ENCODE measurements at places on chromosomes 13 and 19. TPM values are rescaled to one million over a fixed set of nuclear protein-coding genes. Genes with fewer than 3 reads are reported as not detected.
A peak's percentile ranks its signal among the peaks of the same experiment; 100 is the strongest.

- no peak for DNase-seq
These were observed 3.3 kb upstream of the OPA3 start for GRCh38 chr19:45587873-45588272.

The PEPD gene
- 76.3 TPM for total RNA-seq

DNA sequence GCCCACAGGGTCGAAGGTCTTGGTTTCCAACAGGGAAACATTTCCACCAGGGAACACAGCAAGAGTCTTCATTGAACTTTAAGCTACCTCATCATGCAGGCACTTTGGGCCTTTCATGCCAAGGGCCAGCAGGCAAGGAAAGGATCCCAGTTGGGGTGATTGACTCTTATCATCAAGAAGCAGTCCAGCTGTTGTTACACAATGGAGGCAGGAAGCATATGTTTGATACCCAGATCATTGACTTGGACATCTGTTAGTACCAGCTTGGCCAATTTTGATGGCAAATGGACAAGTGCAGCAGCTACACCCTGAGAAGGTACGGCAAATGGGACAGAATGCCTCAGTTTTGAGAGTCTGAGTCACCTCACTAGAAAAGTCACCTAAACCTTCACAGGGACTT, 10.9 kb upstream of the RCBTB1 start:
- DNase-seq = no peak

- no peak for DNase-seq
These were observed 22.7 kb upstream of the TMEM255B start for GRCh38 chr13:113736258-113736731.

The CCL25 gene
- total RNA-seq = not detected

DNA sequence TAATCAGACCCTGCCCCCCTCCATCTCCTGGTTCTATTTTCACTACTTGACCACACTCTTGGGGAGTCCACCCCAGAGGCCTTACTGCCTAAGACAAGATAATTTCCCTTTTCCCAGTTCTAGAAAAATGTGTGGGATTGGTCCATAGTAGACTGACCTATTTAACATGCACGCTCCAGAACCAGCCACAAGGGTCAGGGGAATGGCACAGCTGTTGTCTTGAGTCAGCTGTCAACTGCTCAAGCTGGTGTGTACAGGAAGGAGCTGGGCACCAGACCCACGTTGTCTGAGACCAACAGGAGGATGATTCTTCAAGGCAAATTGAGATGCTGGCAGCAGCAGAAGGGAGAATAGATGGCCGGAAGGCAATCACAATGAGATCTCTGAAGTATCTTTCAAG, 280.5 kb downstream of the UQCRFS1 start:
- no peak for DNase-seq

DNA sequence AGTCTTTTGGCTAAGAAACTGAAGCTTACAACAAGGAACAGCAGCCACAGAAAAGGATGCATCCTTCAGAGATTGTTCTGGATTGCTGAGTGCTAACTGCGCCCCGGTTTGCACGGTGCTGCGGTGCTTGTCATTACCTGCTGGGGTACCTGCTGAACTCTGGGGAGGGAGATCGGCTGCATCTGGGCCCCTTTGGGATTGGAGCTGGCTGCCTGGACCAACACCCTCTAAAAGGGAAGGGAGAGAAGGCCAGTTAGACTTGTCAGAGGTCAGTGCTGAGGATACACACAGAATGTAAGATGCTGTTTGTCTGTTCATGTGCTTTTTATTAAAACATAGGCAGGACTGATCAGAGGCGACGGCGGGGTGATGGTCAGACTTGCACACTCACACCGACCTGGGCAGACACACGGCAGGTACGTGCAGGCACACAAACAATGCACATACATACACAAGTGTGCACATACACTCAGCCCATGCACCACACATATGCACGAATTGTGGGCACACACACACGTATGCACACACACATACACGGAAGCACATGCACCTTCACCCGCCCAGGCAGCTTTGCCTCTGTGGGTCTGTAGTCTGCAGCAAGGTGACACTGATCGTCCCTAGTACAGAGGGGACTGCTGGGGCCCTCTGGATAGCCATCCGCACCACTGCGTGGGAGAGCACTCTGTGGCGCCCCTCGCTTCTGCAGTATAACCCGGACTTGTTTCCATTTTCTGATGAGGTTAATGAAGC, 66.1 kb downstream of the RFX2 start:
- peak; percentile 78 for DNase-seq

DNA sequence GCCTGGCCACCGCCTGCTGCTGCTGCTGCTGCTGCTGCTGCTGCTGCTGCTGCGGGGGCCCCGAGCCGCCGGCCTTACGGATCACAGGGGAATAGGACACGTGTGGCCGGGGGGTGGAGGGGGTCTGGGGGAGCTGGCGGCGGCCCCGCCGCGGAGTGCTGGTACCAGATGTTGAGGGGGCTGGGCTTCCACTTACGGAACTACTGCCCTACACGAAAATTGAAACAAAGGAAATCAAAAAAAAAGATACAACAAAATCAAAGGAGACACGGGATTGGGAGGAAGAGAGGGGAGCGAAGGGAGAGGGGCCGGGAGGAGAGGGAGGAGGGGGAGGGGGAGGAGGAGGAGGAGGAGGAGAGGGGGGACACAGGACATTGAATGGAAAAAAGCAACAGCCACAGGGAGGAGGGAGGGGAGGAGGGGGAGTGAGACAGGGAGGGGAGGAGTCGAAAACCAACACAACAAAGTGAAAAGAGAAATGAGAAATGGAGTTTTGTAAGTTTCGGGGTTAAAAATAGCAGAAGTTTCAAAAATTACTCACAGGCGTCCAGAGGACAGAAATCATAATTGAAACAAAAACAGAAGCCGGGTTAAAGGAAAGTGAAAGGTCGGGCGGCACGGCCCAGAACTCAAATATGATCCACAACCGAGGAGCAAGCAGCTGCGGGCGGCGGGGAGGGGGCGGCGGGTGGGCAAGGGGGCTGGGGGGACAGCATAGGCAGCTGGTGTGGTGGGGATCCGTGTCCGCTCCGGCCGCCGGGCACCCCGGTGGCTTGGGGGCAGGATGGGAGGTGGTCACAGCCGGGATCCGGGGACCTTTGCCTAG, 57.8 kb downstream of the IER2 start:
- DNase-seq = no peak

DNA sequence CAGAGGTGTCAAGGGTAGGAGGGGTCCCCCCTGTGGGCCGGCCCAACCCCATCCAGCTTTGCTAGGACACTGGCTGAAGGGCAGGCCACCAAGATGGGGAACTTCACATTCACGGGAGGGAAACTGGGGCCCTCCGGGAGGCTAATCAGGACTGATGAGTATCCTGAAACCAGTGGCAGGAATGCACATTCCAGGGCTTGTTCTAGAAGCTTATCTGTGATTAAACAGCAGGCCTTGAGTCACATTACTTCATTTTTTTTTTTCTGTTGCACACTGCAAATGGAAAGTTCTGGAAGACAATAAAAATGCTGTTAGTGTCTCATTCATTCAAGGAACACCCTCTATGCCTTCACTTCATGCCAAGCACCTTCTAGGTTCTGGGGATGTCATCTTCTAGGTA, 15.5 kb upstream of the SIGLEC11 start:
- no peak for DNase-seq

DNA sequence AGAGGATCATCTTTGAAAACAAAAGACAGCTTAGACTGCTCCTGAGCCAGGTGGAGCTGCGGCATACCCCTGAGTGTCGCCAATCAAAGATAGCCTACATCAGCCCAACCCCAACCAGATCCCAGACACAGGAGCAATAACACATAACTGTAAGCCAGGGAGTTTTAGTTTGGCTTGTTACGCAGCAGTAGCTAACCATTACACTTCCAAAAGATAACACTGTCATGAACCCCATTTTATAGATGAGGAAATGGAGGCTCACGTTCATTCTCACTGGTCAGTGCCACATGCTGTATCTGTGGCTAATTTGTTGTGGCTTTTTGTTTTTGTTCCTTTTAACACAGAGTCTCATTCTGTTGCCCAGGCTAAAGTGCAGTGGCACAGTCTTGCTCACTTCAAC, 47.3 kb downstream of the TINCR start:
- DNase-seq = no peak

The TEKTIP1 gene
- not detected for total RNA-seq

- DNase-seq = no peak
These were observed 4.3 kb downstream of the DOT1L start for GRCh38 chr19:2167896-2168618.

The FBL gene
- total RNA-seq = 90.6 TPM

- no peak for DNase-seq
These were observed 193.5 kb upstream of the NBEA start for GRCh38 chr13:34748596-34748995.

DNA sequence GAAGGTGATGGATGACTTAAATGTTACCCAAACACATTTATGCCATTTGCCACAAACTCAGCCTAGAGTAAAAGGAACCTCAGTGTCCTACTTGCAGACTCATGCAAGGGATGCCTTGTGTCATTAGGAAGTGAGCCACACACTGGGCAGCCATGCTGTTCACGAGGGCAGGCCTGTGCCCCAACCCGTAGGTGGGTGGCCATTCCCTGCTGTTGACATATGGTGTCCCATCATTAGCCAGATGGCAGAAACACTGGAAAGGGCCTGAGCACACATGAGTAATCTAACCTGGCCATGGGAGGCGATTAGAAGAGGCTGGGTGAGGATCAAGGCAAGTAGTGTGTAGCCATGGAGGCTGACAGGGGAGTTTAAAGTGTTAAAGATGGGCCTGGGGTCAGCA, 9.7 kb upstream of the LRCH1 start:
- no peak for DNase-seq

DNA sequence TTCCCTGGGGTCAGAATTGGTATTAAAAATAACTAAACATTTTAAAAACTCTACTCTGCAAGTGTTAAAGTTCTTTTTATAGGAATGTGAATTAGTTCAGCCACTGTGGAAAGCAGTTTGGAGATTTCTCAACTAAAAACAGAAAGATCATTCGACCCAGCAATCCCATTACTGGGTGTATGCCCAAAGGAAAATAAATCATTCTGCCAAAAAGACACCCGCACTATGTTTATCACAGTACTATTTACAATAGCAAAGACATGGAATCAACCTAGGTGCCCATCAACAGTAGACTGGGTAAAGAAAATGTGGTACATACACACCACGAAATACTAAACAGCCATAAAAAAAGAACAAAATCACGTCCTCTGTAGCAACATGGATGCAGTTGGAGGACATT, 657 bp upstream of the THSD1 start:
- DNase-seq = no peak

Measured in esophagus muscularis mucosa (tissue), 4 donors.